ENCODE measurements at places on chromosomes 3 and 15.

DNA sequence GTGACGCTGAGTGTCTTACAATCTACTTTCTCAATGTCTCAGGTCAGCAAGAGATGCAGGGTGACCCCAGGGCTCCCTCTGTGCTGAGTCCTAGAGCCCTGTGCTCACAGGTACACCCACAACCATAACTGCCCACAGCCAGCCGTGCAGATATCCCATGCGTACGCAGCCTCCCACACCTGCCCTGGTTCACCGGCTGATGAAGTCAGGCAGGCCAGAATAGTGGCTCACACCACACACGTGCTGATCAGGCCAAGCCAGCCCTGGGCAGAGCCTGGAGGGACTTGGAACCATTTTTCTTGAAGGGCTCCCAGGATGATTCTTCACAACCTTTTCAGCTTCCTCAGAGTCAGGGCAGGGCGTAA lies 63.6 kb upstream of the RPL32 start:
- DNase-seq, result no peak

DNA sequence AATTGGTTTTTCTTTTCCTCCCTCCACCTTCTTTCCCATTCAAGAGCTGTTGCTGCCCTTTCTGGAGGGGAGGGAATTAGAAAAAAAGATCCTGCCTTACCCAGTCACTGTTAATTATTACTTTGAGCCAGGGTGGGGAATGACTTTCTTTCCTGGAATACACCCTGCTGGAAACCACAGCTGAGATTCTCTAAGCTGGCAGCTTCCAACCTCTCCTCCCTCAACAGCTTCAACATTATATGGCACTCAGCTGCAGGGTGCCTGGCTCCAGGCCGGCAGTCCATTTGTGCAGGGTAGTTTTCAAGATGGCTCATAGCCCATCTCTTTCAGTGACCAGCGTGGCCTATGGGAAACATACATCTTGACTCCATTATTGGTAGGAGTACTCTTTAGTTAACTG lies 105.8 kb downstream of the UBE3A start:
- no peak for DNase-seq

GRCh38 chr3:194137506-194138474 lies 1.8 kb downstream of the HES1 start:
- DNase-seq, result peak; percentile 58

DNA sequence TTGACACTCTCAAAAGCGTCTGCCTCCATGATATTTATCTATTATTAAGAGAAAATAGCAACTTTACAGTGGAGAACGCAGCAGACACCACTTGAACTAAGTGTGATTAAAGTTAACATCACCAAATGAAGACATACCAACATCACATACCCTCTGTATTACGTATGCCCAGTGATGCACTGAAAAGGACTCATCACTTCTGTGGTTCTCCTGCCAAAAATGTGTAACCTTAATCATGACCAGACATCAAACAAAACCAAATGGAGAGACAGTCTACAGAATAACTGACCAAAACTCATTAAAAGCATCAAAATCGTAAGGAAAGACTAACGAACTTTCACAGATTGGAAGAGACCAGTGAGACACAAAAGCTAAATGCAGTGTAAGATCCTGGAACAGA lies 103.2 kb downstream of the PPP2R3A start:
- peak; percentile 89 for DNase-seq

- DNase-seq, result no peak
These were observed 34.8 kb upstream of the MCTP2 start for GRCh38 chr15:94196531-94196930.

DNA sequence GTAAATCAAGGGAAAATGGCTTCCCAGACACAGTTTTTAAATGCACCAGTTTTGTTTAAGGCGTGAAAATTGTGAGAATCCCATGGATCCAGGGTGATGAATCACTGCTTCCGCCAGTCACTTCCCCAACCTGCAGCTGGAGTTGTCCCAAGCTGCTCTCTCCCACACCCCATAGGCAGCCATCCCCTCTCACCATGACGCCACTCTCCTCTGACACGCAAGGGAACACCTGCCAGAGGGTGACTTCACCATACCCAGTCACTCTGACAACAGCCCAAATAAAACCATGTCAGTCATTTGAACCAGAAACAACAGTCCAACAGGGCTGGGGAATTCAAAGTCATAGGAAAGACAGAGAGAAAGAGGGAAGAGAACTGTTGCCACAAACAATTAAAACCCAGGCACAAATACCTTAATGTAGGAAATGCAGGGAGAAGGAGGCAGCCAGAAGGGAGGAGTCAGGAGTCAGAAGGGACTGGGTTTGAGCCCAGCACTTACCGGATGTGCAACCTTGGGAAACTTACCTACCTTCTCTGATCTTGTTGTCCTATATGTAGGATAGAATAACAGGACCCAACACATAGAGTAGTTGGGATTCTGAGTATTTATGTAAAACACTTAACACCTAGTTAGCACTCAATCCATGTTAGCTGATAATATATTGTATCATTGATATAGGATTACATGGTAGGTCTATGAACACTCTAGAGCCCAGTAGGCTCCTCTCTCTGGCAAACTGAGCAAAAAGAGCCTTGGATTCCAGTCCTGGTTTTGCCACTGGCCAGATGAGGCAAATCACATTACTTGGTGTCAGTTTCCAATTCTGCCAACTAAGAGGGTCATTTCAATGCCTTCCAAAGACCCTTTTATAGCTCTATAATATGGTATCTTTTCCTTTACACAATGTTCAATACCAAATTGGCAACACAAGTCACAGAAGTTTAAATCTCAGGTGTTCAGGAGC lies 326.3 kb upstream of the ICE2 start:
- no peak for DNase-seq

- DNase-seq, result no peak
These were observed 47.0 kb downstream of the RPLP1 start for GRCh38 chr15:69499521-69500211.

- DNase-seq, result peak; percentile 50
These were observed 888 bp downstream of the TMOD3 start for GRCh38 chr15:51830276-51830806.

DNA sequence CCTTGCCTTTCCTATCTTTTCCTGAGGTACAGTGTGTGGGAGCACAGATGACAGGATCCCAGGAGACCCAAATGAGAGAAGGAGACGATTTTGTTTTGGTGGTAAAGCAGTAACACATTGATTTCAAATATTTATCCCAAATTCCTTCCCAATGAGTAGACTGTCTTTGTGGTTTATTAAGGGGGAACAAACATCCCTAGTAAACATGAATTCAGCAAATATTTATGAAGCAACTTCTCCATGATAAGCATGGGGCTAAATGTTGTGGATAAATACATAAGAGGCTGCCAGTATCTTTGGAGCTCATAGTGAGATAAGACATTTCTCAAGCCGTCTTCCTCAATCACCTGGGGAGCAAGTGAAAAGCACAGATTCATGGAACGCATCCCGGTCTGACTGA lies 460.8 kb upstream of the CFAP20DC start:
- peak; percentile 0 for DNase-seq

DNA sequence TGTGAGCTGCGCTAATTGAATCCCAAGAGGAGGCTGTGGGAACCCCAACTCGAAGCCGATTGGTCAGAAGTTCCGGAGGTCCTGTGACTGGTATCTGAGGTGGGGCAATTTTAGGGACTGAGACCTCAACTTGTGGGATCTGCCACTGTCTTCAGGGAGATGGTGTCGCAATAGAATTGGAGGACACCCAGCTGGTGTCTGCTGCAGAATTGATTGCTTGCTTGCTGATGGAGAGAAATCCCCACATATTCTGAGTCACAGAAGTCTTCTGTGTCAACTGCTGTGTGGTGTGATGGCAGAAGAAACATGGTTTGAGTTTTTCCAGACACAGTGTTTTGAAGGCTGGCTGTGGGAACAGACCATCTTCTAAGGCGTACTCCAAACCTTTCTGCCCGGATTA lies 99.7 kb upstream of the PLXNA1 start:
- DNase-seq, result peak; percentile 25

DNA sequence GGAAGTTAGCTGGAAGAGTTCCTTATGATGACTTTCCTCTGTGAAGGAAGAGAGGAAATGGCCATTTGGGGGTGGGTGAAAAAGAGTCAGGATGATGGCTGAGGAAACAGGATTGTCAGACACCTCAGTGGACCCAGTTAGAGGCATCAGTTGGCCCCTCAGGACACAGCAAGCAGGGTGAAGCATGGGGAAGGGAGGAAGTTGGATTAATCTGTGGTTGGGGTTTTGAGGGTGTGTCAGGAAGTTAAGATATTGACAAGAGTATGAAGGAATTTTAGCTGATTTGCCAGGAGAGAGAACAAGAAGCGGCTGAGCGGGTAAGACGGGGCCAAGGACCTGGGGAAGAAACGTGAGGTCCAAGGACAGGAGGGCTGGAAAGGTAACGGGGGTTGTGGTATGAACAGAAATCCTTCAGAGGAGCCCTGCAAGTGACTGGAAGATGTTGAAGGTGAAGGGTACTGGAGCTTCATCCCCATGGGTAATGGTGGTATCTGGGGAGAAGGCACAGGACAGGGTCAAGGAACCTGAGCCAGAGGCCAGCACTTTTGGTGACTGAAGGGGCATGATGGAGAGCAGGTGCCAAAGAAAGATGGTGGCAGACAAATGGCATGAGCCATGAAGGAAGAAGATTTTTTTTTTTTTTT lies 2.7 kb downstream of the UQCC5 start:
- DNase-seq, result no peak

GRCh38 chr15:75121491-75121890 lies 80.2 kb upstream of the C15orf39 start:
- DNase-seq, result no peak

DNA sequence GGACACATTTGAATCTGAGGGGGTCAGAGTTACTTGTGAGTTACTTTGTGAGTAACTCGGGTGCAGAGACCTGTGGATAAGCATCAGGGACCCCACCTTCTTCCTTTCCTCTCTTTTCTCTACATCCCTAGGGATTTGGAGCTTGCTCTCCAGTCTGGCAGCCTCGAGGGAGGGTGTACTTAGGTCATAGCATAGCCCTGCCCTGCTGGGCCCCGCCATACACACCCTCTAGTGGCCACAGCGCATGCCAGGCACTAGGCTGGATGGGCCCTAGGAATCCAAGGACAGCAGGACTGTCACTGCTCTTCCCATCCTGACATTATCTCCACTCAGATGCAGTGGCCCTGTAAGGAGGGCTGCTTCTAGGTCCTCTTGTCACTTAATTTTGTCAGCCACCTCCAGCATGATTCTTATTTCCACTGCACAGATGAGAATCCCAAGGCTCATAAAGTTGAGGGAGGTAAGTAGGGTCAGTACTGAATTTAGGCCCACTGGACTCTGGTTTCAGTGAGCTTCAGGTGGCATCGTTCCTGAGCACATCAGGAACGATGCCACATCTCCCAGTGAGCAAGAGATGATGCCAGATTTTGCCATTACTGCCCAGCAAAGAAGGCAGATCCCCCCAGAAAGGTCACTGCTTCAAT lies 3.6 kb upstream of the SMAD6 start:
- DNase-seq, result peak; percentile 72

GRCh38 chr15:41945731-41946130 lies 26.6 kb downstream of the EHD4 start:
- DNase-seq, result no peak

DNA sequence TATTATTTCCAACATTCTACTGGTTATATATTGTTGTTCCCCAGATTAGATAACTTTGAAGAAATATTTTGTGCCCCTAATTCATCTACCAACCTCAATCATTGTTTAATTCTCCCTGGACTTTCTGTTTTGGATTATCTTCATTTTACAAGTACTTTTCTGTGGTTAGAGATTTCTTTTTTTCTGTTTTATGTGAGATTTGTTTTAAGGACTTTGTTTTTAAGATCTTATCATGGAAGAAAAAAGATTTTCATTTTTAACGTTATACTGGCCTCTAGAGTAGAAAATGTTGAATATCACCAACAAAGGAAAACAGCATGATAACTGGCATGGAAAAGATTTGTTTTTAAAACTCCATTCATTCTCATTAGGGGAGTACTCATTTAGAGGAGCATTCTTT lies 210.9 kb upstream of the KCNMB2 start:
- DNase-seq, result peak; percentile 43

DNA sequence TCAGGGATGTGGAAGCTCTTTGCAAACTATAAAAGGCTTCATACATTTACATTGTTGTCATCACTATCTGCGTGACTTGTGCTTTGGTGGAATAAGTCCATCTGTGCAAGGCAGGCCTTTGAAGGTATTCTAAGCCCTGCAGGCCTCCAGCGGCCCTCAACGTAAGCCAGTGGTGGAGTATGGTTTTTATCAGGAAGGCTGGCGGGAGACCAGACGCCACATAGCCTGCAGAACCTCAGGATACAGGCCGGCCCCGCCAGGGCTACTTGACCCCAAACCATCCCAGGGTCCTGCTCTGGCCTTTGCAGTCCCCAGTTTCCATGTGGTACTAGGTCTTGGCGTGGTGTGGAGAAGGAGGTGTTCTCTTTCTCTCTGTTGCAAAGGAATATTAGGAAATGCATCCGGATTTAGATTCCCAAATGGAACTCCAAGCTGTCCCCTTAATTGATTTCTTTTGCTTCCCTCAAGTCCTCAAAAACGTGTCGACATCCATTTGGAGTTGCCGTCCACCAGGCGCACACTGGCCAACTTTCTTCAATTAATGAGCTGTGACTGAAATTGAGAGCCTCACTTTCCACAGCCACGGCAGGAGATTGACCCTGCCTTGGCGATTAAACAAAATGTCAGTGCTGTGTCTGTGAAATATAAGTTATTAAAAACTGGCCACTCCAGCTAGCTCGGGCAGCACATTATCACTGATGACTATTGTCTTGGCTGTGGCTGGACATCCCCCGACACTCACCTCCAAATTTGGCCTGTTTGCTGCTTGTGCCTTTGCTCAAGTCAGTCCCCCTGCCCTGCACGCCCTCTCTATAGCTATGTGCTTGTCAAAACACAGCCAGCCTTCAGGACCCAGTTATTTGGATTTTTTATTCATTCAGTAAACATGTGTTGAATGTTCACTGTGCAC lies 239.8 kb upstream of the TLE3 start:
- DNase-seq, result no peak

GRCh38 chr3:162295323-162295983 lies 798.8 kb downstream of the OTOL1 start:
- DNase-seq, result peak; percentile 97

DNA sequence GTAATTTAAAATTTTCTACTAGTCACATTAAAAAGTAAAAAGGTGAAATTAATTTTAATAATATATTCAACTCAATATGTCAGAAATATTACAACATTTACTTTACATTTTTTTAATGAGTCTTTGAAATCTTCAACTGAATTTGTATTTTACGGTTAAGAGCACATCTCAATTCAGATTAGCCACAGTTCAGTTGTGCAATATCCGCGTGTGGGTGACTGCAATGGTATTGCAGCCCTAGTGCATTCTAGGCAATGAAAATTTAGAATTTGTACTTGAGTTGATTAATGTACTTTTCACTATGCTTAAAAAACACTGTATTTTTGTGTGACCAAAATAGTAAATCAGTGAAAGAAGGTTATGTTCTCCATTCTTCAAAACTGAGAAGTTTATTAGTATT lies 57.3 kb downstream of the CEP63 start:
- DNase-seq, result no peak

- no peak for DNase-seq
These were observed 800.6 kb upstream of the CFAP20DC start for GRCh38 chr3:59850417-59850816.

DNA sequence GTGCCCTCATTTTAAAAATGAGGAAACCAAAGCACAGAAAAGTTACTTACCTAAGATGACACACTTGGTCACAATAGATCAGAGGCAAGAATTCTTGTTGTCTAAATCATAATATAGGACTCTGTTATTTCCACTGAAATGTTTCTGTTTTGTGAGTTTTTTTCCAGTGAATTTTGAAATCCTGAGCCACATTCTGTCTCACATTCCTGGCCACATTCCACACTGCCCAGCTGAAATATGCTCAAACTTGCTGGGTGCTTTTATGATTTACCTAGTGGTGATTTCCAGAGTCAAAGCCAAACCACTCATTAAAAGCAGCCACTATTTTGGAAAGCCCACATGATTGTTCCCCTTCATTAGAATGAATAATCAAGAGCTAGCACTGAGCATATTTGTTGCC lies 82.3 kb upstream of the NPHP3 start:
- peak; percentile 71 for DNase-seq
